NCI-H524 (cell line): ENCODE measurements at places on chromosomes 2 and 18.

- DNase-seq = no peak
Observed at GRCh38 chr2:220930271-220931076, 641.6 kb downstream of the EPHA4 start.

DNA sequence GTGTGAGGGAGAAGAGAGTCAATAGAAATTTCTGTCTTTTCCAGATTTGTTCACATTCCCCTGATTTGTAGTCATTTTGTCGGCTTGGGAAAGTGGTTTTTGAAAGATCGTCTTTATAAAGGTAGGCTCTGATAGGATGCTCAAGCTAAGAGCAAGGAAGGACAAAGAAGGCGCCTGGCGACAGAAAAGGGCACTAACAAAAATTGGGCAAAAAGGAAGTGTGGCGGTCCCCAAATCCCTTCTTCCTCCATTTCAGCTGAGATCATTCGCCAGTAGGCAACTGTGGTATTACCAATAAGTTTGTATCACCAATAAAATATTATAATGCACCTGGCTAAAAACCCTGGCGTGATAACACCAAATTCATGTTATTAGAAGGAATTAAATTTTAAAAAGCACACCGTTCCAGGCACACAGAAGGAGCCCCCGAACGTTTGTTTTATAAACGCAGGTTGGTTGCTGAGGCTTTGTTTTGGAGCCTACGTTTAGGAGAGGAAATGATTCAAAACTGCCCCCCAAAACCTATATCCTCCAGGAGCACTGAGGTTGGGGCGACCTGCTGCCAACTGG lies 756 bp upstream of the PTPN4 start:
- no peak for DNase-seq

DNA sequence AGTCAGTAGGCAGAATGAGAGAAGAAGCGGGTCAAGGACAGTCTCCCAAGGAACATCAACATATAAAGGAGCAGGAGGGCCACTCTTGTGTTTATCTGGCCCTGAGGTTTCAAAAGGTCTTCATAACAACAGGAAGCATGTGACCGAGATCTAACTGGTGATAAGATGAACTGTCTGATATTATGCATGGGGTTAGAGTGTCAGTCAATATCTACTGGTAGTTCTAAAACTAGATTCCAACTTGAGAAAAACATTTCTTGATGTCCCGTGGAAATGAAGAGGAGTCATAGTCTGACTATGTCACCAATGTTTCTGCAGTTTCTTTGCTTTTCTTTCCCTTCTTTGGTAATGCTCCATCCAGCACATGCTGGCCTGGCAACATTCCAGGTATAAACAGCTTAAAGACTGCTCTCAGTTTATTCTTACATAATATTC lies 77.5 kb upstream of the ITPRID2 start:
- DNase-seq = no peak

- peak; percentile 33 for DNase-seq
Observed at GRCh38 chr18:78986018-78986481, 6.4 kb downstream of the SALL3 start.

DNA sequence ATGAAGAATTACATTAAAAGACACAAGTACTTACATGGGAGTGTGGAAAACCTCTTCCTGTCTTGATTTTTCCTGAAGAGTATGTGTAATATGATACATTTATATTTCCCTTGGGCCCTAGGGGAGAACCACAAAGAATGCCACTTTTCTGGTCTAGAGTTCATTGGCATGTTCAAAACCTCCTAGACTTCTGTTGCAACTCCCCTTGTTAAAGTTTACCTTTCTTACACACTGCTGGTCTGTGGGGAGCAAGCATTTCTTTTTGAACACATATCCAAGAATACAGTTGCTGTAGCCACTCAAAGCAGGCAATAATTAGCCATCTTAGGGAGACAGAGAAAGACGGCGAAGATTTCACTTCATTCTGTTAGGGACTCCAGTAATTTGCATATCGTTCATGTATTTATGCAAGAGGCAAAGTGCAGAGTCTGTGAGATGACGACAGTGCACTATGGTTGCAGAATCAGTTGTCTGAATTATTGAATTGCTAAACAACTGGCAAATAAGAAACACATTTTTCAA lies 103.5 kb downstream of the NOL4 start:
- no peak for DNase-seq
